SK-N-SH (cell line): ENCODE measurements at places on chromosomes 11 and 22.

- DNase-seq = peak; percentile 20
Observed at GRCh38 chr11:33742249-33742851, 6.1 kb upstream of the CD59 start.

GRCh38 chr11:45927684-45928413 is 5.4 kb downstream of the LARGE2 start:
- DNase-seq = no peak

DNA sequence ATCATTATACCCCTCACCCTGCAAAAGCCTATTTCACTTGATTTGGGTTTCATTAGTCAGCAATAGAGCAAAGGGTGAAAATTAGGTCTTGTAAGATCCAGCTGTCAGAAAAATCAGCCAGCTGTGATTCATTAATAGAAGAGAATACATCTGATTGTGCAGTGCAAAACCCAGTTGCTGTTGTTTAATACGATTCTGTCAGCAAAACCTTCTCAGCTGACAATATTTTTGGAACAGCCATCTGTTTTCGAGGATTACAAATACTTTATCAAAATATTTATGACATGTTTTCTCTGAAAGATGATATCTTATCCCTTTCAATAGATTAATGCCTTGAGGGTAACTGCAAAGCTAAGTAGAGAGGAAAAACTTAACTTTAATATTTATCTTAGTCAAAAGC is 1354.0 kb upstream of the RAG2 start:
- DNase-seq = peak; percentile 9

- DNase-seq = no peak
Observed at GRCh38 chr11:69204246-69204940, 48.7 kb downstream of the SMIM38 start.

DNA sequence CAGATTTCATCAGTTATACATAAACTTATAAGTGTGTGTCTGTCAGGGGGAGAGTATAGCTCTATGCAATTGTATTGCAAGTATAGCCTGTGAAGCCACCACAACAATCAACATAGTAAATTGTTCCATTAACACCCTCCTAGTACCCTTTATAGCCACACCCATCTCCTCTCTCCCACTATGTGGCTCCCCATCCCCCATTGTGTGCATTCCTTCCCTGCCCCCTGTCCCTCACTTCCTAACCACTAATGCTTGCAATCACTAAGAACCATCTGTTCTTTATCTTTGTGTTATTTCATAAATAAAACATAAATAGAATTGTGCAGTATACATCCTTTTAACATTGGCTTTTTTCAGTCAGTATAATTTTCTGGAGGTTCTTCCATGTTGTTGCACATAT is 83.1 kb upstream of the SLC5A12 start:
- no peak for DNase-seq

DNA sequence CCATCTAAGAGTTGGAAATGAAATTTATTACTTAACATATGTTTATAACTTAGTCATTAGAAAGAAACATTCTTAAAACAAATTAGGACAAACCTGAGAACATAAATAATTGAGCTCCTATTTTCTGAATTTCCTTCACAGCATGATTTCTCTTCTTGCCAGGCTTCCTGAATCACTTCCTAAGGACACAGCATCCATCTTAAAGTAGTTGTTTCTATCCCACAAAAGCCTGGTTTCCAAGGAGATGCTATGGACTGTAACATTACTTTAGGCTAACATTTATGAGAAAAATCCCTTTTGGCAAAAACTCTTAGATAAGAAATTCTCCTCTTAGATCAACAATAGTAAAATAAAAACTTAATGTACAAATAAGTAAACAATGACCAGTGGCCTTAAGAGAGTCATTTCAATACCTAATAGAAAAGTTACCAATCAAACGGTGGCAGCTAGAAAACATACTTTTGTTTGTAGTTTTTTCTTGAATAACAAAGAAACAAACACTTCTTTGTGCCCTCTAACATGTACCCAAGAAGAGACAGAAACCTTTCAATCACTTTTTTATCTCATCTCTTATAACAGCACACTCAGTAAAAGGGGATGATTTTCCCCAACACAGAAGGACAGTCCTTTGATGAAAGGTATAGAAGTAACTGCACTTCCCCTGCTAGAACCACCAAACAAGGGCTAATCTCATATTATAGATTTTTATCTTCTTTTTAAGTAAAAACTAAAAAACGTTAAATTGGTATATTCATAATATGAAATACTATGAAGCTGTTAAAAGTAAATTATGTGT is 74.5 kb downstream of the TTC28 start:
- DNase-seq = no peak

DNA sequence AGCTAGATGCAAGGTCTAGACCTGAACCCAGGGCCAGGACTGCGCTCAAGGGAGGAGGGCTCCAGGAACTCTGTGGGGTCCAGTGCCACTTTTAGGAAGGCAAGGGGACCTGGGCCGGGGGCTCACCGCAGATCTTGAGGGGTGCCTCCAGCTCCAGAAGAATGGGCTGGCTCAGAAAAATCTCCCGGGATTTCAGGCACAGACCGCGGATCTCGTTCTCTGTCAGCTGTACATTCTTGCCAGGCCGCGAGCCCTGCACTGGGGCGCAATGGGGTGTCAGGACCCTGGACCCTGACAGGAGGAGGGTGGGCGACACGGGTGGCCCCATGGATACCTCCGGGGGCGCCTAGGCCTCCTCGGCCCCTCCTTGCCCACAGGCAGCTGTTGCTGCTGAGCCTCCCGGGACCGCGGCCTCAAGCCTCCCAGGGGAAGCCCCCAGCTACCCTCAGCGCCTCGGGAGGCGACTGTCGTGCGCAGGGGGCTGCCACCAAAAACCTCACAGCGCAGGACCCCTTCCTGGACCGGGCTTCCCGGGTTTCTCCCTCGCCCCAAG is 640 bp downstream of the PPP1CA start:
- no peak for DNase-seq

GRCh38 chr22:29313576-29314466 is 1.7 kb downstream of the RASL10A start:
- DNase-seq = peak; percentile 47

- no peak for DNase-seq
Observed at GRCh38 chr22:44211256-44211945, 30.7 kb downstream of the PARVG start.
